ENCODE measurements at places on chromosomes 12 and 14.

GRCh38 chr12:49091056-49091835, 3.4 kb downstream of the DHH start:
- no peak for DNase-seq

DNA sequence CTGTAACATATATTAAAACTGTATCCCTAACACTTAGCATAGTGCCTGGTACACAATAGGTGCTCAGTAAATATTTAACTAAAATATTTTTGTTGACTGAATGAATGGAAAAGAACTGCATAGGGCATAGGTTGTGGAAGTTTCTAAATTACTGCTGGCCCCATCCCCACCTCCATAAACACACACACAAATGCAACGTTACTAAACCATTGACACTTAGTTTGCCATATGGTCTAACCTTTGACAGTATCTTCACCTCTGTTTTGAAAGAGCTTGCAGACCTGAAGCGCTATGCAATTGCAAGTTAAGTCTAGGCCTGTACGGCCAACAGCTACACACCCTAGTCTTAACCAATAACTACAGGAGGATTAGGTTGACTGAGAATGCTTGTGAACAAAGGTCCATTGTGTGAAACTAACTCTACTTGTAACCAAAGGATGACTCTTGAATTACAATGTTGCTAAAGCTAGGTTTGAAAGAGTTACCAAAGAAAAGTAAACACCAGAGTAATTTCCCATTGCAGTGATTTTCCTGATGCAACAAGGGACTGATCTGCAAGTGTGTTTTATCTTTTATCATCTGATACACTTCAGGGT, 924 bp upstream of the MANSC1 start:
- DNase-seq = no peak

- no peak for DNase-seq
These were observed 8.9 kb downstream of the GPR65 start for GRCh38 chr14:88013750-88014349.

DNA sequence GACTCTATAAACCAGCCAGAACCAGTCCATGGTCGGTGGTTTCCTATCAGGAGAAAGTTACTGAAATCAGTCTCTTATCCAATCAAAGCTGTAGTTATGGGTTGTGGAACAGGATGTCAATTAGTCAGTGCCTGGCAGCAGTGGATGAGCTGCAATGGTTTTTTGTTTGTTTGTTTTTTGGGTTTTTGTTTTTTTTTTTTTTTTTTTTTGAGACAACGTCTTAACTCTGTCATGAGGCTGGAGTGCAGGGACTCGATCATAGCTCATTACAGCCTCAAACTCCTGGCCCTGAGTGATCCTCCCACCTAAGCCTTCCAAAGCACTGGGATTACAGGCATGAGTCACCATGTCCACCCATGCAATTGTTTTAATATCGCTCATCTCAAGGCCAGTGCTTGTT, 113.3 kb upstream of the CAND1 start:
- DNase-seq = no peak

DNA sequence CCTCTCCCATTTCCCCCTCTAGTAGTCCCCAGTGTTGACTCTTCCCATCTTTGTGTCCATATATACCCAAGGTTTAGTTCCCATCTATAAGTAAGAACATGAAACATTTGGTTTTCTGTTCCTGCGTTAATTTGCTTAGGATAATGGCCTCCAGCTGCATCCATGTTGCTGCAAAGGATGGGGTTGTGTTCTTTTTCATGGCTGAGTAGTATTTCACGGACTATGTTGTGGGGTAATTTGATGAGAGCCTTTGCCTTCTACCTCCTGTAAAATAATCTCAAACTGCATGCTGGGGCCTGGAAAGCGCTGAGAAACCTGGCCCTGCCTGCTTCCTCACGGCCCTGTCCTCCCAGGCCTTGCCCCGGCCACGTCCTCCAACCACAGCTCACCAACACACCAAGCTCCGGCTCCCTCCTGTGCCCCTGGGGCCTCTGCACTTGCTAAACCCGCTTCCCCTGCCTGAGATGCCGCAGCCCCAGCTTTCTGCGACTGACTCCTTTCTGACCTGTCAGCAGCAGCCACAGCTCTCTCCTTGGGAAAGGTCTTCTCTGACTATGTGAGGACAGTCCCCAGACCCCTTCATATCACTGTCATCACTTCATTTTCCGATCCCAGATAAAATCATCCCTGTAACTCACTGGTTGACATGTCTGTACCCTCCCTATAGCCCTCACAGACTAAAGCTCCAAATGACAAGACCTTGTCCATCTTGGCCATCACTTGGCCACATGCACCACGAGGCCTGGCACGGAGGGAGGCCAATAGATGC, 19.8 kb downstream of the ITPK1 start:
- no peak for DNase-seq

GRCh38 chr12:92516277-92516600, 186.6 kb upstream of the PLEKHG7 start:
- DNase-seq = no peak

GRCh38 chr12:77042833-77043232, 22.5 kb downstream of the E2F7 start:
- DNase-seq = no peak

- DNase-seq = no peak
These were observed 6.5 kb upstream of the CPM start for GRCh38 chr12:68939505-68939904.

DNA sequence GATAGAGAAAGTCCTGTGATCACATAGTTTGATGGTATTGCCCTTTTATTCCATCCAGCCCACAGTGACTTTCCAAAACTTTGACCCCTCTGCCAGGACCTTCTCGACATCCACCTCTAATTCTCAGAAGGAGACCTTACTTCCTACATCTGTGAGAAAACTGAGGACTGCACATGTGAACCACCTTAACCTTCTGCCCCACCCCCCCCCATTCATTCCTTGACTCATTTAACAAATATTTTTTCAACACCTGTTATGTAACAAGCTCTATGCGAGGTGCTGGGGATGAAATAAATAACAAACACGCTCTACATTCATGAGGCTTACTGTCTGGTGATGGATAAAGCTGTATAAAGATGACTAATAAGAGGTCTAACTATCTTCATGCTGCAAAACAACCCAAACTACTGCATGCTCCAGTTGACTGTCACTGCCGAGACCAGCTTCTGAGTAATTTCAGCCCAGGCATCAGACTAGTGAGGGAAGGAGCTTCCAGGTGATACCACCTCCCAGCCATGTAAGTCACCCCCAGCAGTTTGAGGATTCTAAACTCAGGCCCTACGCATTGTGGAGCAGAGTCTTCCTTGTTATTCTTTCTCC, 1.9 kb upstream of the HAL start:
- DNase-seq = no peak

DNA sequence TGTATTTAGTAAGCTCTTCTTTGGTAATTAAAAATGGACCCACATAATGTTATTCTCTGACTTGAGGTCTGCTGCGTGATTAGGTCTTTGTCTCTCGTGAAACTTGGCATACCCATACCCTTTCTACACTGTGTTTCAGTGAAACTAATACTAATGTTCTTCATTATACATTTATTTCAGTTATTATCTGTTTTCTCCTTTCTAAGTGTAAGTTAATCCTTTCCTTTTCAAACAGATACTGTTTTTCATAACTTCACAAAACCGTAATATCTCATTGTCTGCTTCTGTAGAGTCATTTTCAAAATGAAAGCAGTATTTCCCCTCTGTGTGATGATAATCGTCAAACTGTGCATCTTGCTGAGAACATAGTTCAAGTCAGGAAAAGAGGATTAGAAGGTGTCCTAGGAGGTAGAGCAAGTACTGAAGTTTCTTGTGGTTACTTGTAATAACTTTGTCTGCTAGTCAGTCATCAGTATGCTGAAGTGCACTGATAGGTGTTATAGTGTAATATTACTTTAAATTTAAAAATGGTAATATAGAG, 15.9 kb downstream of the PYROXD1 start:
- DNase-seq = no peak

DNA sequence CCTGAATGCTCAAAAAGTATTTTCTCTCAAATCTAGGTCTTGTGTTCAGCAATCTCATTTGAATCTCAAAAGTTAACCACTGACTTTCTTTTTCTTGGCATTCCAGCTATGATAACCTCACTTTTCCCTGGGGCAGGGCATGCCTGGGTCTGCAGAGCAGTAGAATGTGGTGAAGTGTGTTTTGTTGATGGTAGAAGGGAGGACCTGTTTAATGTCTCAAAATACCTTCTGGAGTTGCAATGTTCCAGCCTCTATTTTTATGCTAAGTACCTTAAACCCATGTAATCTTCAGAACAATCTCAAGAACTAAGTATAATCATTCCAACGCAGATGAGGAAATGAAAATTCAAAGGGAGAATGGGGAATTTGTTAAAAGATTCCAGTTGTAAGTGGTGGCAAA, 82.1 kb upstream of the FUT8 start:
- DNase-seq = no peak

DNA sequence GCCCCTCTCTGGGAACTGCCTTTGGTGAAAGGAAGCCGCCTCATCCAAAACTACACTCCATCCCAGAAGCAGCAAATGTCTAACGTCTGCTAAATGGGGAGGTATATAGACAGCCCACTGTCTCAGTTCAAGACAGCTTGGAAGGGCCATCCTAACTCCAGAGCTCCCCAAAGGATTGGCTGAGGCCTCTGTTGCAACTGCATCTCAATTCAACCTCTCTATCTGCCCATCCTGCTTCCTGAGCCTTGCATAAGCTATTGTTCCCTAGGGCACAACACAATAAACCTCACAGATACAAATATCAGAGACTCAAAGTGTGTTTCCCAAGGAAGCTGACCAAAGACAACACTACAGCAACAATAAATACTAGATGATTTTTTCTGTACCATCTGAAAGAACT, 495.2 kb upstream of the SOX5 start:
- no peak for DNase-seq

DNA sequence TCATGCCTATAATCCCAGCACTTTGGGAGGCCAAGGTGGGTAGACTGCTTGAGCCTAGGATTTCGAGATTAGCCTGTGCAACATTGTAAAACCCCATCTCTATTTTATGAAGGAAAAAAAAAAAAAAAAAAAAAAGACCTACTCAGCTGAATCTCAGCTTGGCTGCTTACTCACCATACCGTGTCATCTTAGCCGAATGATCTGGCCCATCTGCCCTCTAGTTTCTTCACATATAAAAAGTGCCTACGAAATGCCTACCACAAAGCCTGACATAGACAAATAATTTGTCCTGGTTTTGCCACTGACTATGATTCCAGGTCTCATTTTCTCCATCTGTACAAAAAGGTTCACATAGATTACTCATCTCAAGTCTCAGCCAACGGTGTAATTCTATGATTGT, 10.1 kb downstream of the DIABLO start:
- DNase-seq = no peak

DNA sequence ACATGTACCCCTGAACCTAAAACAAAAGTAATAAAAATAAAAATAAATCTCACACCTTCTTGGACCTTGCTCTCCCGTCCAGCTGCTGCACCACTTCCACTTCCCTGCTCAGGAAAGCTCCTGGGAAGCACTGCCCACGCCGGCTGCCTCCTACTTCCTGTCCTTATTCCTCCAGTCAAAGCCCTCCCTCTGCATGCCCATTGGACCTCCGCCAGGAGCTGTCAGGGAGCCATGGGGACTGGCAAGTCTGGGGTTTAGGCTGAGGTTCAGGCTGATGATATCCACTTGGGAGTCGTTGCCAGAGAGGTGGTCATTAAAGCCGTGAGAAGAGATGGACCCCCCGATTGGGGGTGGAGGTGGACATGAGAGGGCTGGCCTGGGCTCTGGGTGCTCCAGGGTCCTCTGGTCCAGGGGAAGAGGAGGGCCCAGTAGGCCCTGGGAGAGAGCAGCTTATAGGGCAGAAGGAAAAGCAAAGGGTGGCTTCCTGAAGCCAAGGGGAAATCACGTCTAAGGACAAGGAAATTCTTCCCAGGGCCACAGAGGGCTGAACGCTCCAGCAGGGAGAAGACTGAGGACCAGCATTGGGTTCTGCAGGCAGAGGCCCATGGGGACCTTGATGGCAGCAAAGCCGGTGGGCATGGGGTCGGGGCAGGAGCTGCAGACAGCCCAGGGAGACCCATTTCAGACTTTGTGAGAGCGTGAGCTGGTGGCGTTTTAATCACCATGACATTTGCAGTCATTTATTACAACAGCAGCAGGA, 78.7 kb downstream of the FZD10 start:
- DNase-seq = no peak

DNA sequence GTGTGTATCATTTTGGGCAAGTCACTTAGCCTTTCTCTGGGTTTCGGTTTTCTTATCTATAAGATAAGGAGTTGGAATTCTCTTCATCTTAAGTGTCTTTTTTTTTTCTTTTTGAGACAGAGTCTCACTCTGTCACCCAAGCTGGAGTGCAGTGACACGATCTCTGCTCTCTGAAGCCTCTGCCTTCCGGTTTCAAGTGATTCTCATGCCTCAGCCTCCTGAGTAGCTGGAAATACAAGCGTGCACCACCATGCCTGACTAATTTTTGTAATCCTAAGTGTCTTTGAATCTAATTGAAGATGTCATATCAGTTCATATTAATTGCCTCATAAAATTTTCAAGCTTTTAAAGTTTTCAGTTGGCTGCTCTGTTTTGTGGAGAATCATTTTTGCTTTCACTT, 4.0 kb downstream of the SRGAP1 start:
- no peak for DNase-seq

DNA sequence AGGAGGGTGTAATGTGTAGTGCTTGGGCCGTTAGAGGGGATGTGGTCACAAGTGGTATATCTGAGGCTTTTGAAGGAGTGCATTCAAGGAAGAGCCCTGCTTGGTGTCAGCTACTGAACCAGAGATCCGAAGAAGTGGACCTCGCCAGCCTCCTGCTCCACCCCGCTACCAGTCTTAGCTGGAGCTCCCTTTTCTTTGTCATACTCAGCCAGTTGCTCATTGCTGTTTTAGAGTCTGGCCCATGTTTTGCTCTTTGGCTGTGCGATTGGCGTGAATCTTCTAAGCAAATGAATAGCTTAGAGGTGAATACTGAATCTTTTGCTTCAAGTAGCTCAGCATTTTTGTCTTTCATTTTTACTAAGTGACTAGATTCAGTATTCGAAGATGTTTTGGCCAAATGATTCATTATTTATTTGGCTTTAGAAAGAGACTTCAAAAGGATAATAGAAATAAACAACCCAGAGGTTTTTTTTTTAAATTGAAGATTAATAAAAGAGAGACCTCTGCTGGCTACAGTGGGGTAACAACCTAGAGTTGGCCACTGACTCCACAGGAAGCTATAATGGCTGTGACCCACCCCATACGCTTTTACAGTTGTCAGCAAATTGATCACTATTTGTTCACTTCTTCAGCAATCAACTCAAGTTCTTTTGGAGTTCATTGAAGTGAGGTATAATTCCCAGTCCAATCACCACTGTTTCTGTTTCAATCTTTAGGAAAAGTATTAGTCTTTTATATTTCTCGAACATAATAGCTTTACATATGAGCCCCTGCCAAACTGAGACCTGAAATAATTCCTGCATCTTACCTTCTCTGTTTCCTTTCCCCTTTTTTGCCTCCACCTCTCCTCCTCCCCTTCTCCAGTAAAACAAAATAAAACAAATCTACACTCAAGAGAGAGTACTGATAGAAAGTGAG, 19.9 kb downstream of the CDKN1B start:
- no peak for DNase-seq

GRCh38 chr14:76581592-76581991, 179.7 kb upstream of the VASH1 start:
- no peak for DNase-seq

Measured in iPS DF 6.9 (cell line).